ENCODE measurements at places on chromosomes 5 and 9.

GRCh38 chr5:68252673-68253623 lies 37.4 kb downstream of the PIK3R1 start:
- DNase-seq, result peak; percentile 17

DNA sequence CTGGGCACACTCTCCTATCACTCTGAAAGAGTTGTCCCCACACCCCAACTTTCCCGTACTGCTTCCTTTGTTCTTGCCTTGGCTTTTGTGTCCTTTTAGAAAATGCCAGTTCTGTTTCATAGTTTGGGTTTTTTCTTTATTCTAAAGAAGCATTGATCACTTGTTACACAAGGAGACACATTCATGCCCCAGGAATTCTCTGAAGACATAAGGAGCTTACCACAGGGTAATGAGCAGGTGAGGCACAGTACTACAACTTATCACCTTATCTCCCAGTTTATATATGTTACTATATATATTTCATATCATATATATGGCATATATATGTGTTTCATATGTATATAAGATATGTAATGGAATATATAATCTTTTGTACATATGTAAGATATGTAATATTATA lies 6.5 kb upstream of the SSBP2 start:
- no peak for DNase-seq

DNA sequence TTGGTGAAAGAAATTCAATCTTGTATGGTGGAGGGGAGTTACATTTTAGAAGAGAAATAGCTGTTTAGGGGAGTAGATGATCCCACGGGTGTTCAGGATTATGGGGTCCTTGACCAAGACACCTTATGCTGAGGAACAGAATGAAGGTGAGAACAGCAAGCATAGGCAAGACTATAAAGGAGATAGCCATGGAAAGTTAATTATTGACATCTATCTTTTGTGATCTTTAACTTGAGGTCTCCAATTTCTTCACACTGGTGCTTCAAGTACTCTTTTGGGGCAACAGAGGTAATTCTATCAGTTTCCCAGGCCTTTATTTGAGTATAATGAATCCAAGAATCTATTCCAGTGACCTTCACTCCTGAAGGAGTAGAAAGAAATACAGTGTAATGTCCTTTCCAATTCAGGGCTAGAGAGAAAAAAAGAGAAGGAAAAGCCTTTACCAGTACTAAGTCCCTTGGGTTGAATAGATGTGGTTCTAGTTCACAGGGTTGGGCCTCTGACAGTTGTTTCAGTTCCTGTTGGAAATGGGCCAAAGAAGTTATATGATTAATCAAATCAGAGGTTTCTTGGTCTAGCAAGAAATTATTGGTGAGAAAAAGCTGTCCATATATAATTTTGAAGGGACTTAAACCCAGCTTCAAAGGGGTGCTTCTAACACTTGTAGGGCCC lies 2104.1 kb upstream of the ACO1 start:
- DNase-seq, result no peak

DNA sequence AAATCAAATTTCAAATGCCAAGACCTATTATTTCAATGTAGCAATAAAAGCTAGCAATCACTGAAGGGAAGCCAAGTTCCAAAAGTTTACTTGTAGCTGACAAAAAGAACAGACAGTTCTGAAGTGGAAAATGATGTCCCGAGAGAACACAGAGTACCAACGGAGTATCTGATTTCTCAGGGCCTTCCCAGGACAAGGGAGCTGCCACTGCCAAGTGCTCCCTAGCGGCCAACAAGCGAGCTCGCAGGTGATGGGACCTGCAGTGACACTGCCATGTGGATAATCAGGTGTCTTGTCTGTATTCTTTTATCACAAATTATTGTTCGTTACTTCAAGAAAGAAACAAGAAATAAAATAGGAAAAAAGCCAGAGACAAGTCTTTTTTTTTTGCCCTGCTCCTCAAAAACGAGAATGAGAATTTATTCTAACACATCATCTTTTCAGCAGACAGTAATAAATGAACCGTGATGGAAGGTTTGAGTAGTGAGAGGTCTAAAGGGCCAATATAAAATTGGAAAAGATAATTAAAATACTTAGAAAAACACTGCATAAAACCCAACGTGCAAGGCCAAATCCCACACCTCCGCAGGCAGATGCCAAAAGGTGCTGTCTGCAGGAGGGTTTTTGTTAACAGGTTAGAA lies 159.4 kb downstream of the MYO10 start:
- no peak for DNase-seq

GRCh38 chr9:122124528-122124927 lies 31.4 kb upstream of the TTLL11 start:
- no peak for DNase-seq

DNA sequence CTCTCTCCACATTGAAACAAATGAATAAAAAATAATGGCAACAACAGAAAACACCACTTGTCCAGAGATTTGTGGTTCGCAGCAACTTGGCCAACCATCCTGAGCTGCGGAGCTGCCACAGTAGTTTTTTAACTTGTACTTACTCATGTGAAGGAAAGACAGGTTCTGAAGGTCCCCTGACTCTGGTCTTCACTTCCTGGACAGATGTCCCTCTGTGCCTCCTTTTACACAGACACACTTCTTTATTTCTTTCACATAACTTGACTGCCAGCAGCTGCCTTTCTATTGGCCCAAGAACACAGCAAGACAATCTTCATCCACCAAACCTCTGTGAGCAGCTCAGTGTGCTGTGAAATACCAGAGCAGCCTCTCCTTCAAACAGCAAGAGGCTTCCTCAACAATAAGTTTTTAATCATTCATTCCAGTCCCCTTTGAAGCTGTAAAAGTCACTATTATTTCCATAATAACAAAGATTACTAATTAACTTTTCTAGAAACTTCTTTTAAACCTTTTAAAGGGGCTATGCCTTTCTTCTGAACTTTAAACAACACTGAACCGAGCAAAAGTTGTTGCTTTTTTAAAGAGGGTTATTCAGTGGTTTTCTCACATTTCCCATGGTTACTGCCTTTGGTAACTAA lies 198.7 kb downstream of the NR2F1-AS1 start:
- DNase-seq, result no peak

- DNase-seq, result no peak
Observed at GRCh38 chr5:30112867-30113266, 1080.6 kb upstream of the CDH6 start.

- no peak for DNase-seq
Observed at GRCh38 chr5:16554110-16554509, 62.7 kb downstream of the RETREG1 start.

- no peak for DNase-seq
Observed at GRCh38 chr9:126612326-126612812, 1.4 kb upstream of the LMX1B start.

DNA sequence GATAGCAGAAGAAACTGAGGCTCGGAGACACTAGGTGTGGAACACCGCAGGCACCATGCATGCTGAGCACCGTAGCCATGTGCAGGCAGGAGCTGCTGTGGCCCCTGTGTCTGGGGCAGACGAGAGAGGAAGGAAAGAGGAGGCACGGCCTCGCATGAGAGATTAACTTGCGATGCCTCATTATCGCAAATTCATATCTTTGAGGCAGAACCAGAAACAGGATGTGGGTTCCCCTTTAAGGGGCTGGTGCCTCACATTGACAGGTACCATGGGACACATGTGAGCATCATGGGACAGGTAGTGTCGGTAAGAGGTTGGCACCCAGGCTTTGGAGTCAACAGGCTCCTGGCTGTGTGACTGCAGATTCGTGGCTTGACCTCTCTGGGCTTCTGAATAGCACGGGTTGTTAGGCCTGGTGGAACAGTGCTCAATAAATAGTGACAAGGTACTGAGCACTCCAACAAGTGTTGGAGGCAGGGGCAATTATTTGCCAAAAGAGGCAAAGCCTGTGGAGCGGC lies 40.8 kb downstream of the NAIF1 start:
- DNase-seq, result peak; percentile 43

DNA sequence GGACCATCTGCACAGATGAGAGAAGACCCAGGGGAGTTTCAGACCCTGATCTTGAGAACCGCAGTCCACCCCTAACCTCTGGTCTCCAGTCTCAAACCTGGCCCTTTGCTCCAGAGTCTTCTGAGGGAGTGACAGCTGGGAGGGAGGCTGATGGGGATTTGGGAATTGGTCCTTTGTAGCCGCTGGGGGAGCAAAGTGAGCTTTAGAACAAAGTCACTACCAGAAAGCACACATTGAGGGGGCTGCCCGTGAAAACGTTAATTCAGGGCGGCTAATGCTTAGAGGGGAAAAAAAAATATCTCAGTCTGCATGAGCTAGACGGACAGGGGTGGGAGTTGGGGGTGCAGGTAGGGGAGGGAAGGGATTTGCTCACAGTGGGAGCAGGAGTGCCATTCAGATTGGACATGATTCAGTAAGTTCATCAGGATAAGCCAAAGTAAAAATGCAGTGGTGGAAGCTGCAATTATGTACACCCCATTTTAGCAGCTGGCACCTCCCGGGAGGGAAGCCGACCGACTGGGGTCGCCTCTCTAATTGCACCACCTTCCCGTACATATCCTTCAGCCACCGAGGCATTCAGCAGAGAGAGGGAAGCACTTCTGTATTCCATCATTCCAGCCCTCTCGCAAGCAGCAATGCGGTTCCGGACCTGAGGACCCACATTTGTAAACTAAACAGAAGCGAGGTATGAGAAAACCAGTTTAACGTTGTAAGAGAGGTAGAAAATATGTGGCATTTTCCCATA lies 123.4 kb upstream of the RETREG1 start:
- DNase-seq, result no peak

DNA sequence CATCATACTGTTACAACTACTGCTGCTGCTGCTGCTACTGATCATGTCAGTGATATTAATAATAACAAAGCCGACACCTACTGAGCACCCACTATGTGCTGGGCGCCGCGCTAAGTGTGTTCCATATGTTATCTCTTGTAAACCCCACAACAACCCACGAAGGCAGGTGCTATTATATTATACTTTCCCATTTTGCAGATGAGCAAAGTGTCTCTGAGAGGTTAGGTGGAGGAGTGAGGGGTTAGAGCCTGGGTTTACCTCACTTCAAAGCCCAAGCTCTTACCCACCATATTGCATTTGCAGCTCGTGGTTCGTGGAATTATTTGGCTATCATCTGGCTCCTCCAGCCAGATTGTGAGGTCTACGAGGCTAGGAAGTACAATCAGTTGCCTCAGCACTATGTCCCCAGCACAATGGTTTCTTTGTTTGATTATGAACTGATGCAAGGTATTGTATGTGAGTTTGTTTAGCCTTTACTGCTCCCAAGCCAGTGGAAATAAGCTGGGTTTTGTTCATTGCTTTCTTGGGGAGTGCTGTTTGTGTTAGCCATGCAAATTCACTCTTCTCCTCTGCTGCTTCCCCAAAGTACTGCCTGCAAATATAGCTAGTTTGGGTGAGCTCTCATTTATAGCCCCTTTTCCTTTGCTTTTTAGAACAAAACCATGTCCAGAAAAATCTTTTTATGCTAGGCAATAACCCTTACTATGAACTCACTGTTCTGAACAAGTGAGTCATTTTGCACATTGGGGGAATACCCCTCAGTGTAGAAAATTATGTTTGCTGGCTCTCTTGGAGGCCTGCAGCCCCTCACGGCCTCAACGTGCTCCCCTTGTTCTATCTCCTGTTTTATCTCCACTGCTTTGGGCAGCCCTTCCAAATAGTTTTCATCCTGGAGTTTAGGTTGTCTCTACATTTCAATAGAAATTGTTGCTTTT lies 47.9 kb downstream of the ALG2 start:
- no peak for DNase-seq

- DNase-seq, result no peak
Observed at GRCh38 chr5:153099328-153099727, 391.1 kb upstream of the GRIA1 start.

GRCh38 chr9:137352511-137353222 lies 50.6 kb upstream of the NRARP start:
- DNase-seq, result no peak

GRCh38 chr9:3931058-3931457 lies 368.8 kb downstream of the GLIS3 start:
- no peak for DNase-seq

- DNase-seq, result peak; percentile 58
Observed at GRCh38 chr5:131252824-131253171, 11.1 kb upstream of the CDC42SE2 start.

- no peak for DNase-seq
Observed at GRCh38 chr5:175340180-175340579, 103.8 kb downstream of the DRD1 start.

DNA sequence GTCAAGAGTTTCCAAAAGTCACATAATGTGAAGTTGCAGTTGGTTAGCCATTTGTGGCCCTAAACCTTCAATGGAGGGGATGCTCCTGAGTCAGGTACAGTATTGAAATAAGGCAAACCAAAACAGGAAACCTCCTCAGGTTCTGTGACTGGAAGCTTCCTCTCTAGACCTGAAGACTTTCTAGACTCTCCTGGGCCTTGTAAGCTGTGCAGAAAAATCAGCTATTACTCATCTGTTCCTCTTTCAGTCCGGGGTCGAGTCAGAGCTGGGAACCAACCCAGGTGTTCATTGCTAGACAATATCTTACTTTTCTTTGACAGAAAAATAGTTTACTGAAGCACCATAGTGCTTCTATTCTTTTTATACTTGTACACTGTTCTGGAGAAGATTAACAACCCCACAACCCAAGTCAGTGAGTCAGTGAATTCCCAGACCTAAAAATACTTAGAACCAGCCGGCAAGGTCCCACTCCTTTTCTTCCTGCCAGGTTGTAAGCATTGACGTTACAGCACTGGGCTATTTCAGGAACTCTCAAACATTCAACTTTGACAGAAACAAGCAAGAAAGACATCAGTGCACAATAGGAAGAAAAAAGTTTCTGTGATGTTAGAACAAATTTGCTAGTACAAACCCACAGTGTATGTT lies 47.3 kb downstream of the FSTL4 start:
- DNase-seq, result no peak

- no peak for DNase-seq
Observed at GRCh38 chr9:107938801-107939386, 449.3 kb upstream of the KLF4 start.

- no peak for DNase-seq
Observed at GRCh38 chr9:38671748-38672147, 48.2 kb downstream of the FAM240B start.

- peak; percentile 18 for DNase-seq
Observed at GRCh38 chr5:158174918-158175851, 316.2 kb upstream of the CLINT1 start.

DNA sequence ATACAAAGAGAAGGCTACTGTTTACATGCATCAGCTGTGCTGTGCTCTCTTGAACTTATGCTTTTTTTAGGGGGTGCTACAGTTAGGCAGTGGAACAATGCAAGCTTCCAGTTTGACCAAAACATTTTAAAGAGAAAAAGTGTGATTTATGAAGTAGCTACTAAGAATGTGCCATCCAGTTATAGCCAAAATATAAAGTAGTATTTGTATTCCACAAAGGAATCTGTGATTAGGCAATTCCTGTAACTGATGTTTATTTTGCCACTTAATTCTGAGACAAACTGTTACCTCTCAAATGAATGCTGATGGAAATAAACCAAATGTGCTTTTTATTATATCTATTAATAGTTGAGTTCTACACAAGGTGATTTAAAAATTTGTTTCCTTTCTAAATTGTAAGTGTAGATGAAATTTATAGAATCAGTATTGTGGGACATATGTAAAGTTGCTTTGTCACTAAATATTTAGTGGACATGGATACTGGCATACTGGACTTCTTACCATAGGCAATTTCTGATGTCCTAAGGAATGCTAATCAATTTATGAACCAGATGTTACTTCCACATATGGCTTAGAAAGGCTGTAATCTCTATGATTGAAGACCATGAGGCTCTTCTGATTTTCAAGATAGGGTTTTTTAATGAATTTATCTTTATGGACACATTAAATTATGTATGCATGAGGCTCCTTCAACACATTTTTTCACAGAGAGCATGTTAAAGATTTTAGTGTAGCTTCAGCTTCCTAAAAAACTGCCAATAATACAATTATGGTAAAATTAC lies 410.2 kb downstream of the PRR16 start:
- DNase-seq, result no peak

GRCh38 chr9:124018730-124019697 lies 7.4 kb downstream of the LHX2 start:
- DNase-seq, result no peak

GRCh38 chr5:65161655-65162054 lies 320.1 kb downstream of the ADAMTS6 start:
- no peak for DNase-seq
